ENCODE measurements at places on chromosomes 6 and 20. TPM values are rescaled to one million over a fixed set of nuclear protein-coding genes. Genes with fewer than 3 reads are reported as not detected.

DNA sequence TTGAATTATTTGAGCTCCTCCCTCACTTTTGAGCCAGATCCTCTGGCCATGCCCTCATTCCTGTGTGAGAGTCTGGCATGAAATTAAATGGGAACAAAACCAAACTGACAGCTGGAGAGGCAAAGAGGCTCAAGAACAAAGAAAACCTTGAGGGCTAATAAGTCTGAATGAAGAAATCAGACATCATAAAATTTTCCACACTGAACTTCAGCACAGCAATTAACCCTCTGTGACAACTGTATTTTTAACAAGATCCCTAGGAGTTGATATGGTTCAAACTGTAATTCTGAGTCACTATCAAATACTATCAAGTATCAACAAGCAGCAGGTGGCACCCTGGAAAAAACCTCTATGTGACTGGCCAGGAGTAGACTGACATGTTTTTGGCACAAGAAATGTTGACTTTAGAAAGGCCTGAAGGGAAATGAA is 109.4 kb upstream of the EMILIN3 start:
- peaks cover 26% of the 10 kb centered on the region for H3K4me1 ChIP-seq
- H3K36me3 ChIP-seq: peaks cover 43% of the 10 kb centered on the region
- no peak overlapping the region for H3K4me3 ChIP-seq
- no peak overlapping the region for H3K27ac ChIP-seq

- no peaks in the 10 kb centered on the region for H3K27me3 ChIP-seq
- DNase-seq: no peak
- no peak overlapping the region for H3K27ac ChIP-seq
- no peak overlapping the region for H3K4me3 ChIP-seq
These were observed 51.2 kb downstream of the ORC3 start for GRCh38 chr6:87641065-87641692.

- H3K27ac ChIP-seq: no peak overlapping the region
- H3K4me3 ChIP-seq: no peak overlapping the region
- no peak for DNase-seq
- H3K4me1 ChIP-seq: peaks cover under 1% of the 10 kb centered on the region
These were observed 73.4 kb downstream of the GMPR start for GRCh38 chr6:16311763-16312162.

- H3K4me1 ChIP-seq: no peaks in the 10 kb centered on the region
- DNase-seq: no peak
- H3K4me3 ChIP-seq: no peak overlapping the region
- peaks cover 6% of the 10 kb centered on the region for H3K27me3 ChIP-seq
- no peaks in the 10 kb centered on the region for H3K36me3 ChIP-seq
These were observed 83.6 kb downstream of the SIM1 start for GRCh38 chr6:100381111-100381510.

- DNase-seq: no peak
- no peak overlapping the region for H3K4me3 ChIP-seq
- H3K27ac ChIP-seq: no peak overlapping the region
These were observed 232.8 kb downstream of the RNGTT start for GRCh38 chr6:88730611-88731011.

DNA sequence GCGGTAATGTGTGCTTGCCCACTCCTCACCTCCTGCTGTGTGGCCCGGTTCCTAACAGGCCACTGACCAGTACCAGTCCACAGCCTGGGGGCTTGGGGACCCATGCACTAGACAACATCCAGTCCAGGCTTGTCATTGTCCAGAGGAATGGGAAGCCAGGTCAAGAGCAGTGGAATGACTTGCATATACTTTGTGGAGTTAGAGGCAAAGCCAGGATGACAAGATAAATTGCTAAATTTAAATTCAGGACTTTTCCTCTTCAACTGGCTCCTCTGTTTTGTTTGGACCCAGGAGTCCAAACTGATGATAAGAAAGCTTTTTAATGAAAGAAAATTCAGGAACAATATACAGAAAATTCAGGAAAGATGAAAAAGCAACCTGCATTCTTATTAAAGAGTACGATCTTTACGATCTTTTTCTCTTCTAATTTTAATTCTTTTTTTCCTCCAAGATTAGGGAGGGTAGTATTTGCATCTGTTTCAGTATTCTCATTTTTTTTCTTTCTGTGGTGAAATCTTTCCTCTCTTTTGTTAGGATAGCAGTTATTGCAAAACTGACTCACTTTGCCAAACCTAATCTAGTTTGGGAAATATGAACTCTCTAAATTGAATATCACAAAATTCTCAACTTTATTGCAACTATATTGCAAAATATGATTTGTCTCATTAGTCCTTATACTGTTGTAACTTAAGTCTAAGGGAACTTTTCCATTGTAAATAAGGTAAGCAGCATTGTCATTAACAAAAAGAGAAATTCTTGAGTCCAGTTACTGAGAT is 48.2 kb downstream of the DCBLD1 start:
- H3K36me3 ChIP-seq: no peaks in the 10 kb centered on the region
- no peak overlapping the region for H3K4me3 ChIP-seq
- peaks cover 3% of the 10 kb centered on the region for H3K27me3 ChIP-seq
- DNase-seq: no peak
- H3K27ac ChIP-seq: no peak overlapping the region

- peaks cover 45% of the 10 kb centered on the region for H3K4me1 ChIP-seq
- H3K27me3 ChIP-seq: no peaks in the 10 kb centered on the region
- no peak for DNase-seq
These were observed 10.4 kb upstream of the ZNFX1 start for GRCh38 chr20:49288250-49288751.

DNA sequence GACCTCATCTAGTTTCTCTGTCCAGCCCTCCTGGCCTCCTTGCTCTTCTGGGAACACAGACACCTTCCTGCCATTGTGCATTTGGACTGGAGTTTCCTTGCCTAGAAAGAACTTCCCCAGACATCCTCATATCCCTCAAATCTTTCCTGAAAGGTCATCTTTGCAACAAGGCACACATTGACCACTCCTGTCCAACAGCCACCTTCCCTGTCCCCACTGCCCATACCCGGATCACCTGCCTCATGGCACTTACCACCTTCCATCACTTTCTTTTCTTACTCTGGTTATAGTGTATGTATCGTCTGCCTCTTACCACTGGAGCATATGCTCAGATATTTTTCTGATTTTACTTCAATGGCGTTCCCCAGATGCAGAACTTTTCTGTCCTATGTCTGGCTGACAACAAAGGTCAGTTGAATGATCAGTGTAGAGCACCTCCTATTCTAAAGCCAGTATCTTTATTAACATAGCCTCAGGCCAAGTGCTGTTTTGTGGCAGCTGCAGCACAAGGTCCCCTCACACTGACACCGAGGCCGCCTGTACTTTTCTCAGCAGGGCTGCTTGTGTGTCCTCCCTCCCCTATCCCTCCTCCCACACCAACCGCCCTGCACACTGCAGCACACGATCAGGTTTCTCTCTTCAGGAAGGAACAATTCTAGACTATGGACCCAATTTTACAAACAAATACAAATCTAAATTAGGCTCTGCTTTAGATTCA is 4.1 kb downstream of the HLA-C start:
- H3K36me3 ChIP-seq: peaks cover 54% of the 10 kb centered on the region
- H3K27ac ChIP-seq: peak overlapping the region; percentile 3
- DNase-seq: no peak
- no peaks in the 10 kb centered on the region for H3K27me3 ChIP-seq

- peaks cover 5% of the 10 kb centered on the region for H3K27me3 ChIP-seq
- H3K36me3 ChIP-seq: no peaks in the 10 kb centered on the region
- no peak for DNase-seq
- H3K27ac ChIP-seq: no peak overlapping the region
- H3K4me1 ChIP-seq: no peaks in the 10 kb centered on the region
These were observed 71.4 kb upstream of the UFL1 start for GRCh38 chr6:96450082-96450769.

GRCh38 chr6:148793721-148794120 is 46.9 kb downstream of the UST start:
- peaks cover 4% of the 10 kb centered on the region for H3K27me3 ChIP-seq
- H3K27ac ChIP-seq: no peak overlapping the region
- H3K4me1 ChIP-seq: no peaks in the 10 kb centered on the region
- DNase-seq: no peak
- no peaks in the 10 kb centered on the region for H3K36me3 ChIP-seq

- H3K27ac ChIP-seq: no peak overlapping the region
- H3K4me3 ChIP-seq: no peak overlapping the region
- peaks cover 11% of the 10 kb centered on the region for H3K36me3 ChIP-seq
- no peaks in the 10 kb centered on the region for H3K4me1 ChIP-seq
These were observed 9.0 kb upstream of the TULP4 start for GRCh38 chr6:158303210-158303731.

PDSS2 gene
- 10.9 TPM for total RNA-seq

DNA sequence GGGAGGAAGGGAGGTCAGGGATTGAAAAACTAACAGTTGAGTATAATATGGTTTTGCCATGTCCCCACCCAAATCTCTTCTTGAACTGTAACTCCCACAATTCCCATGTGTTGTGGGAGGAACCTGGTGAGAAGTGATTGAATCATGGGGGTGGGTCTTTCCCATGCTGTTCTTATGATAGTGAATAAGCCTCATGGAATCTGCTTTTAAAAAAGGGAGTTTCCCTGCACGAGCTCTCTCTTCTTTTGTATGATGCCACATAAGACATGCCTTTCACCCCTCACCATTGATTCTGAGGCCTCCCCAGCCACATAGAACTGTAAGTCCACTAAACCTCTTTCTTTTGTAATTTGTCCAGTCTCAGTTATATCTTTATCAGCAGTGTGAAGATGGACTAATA is 833.4 kb upstream of the MAP3K7 start:
- no peaks in the 10 kb centered on the region for H3K4me1 ChIP-seq
- no peak for DNase-seq

DNA sequence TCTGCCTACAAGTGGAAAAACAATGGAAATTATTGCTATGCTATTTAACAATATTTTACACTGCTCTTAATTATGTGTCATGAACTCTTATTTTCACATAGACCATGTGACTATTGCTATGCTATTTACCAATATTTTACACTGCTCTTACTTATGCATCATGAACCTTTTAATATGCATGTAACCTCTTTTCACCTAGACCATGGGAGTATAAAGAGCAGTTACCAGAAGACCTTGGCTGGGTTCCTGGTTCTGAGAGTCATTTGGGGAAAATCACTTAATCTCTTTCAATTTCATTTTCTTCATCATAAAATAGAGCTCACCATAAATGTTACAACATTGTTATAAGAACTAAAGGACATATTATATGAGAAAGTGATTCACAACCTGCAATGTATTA is 223.8 kb upstream of the RNF217 start:
- H3K36me3 ChIP-seq: no peaks in the 10 kb centered on the region
- no peak for DNase-seq
- H3K27ac ChIP-seq: no peak overlapping the region
- no peaks in the 10 kb centered on the region for H3K27me3 ChIP-seq
- no peak overlapping the region for H3K4me3 ChIP-seq
- H3K4me1 ChIP-seq: no peaks in the 10 kb centered on the region

DNA sequence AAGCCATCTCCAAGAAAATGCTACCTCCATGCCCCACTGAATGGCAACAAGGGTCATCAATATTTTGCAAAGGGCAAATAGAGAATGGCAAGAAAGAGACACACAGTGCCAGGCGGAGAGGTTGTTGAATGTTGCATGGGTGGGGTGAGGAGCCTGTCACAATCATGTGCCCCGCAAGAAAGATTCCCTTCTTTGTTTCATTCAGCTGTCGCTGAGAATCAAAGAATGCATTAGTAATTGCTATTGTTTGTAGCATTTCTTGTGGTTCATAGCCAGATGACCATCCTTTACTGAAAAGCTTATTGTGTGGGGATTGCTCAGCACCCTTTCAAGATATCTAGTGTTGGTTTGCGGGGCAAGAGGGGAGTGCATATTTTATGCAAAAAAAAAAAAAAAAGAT is 166.5 kb upstream of the QKI start:
- H3K27me3 ChIP-seq: peaks cover 6% of the 10 kb centered on the region
- H3K36me3 ChIP-seq: no peaks in the 10 kb centered on the region
- DNase-seq: no peak
- H3K4me3 ChIP-seq: no peak overlapping the region
- no peak overlapping the region for H3K27ac ChIP-seq
- no peaks in the 10 kb centered on the region for H3K4me1 ChIP-seq

DNA sequence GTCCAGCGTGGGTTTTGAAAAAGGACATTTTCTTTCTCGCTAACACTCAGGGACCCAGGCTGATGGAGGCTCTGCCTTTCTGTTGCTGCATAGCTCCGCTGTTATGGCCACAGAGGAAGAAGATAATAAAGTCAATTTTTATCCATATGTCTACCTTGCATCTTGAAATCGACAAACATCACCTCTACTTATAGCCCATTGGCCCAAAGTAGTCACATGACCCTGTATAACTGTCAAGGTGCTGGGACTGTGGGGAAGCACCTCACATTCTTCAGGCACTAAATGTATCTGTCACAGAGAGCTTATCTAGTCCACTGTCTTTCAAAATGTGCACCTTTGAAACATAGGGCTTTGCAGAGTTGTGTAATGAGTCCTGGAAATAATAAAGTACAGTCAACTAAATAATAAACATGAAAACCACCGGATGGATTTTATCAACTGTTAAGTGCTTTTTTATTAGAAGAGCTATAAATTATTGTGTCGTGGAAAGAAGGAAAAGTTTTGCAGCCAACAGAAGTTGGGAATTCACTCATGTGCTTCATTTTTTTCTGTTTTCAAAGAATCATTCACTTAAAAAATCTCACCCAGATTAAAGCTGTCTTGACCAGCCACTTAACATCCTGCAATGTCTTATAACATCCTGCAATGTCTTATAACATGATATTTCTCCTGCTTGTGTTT is 47.7 kb upstream of the RCAN2 start:
- H3K36me3 ChIP-seq: no peaks in the 10 kb centered on the region
- no peaks in the 10 kb centered on the region for H3K4me1 ChIP-seq
- H3K27me3 ChIP-seq: peaks cover 8% of the 10 kb centered on the region
- H3K27ac ChIP-seq: no peak overlapping the region
- H3K4me3 ChIP-seq: no peak overlapping the region

MOCS1 gene
- total RNA-seq: 1.8 TPM

GRCh38 chr6:46704562-46704961 is 16.9 kb downstream of the TDRD6 start:
- H3K4me1 ChIP-seq: no peaks in the 10 kb centered on the region
- H3K27me3 ChIP-seq: peaks cover 31% of the 10 kb centered on the region
- no peak for DNase-seq
- H3K27ac ChIP-seq: no peak overlapping the region
- H3K36me3 ChIP-seq: no peaks in the 10 kb centered on the region

SLC25A27 gene
- not detected for total RNA-seq

DNA sequence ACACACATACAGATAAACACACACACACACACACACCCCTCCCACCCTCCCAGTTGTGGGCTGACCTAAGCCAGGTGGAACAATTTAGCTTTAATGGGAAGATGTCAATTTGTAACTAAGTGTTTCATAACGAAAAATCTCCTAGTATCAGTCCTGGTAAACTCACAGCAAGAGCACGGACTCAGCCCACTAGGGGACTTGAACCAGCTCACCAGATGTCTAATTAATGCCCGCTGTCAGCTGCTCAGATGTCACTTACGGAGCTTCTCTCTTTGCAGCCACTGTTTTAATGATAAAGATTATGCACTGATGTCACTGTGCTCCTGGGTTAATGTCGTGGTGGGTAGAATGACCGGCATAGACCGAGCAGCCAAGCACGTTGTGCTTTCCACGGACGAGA is 116.6 kb upstream of the INSM1 start:
- no peak overlapping the region for H3K27ac ChIP-seq
- DNase-seq: no peak
- no peak overlapping the region for H3K4me3 ChIP-seq
- H3K4me1 ChIP-seq: no peaks in the 10 kb centered on the region
